ENCODE measurements at places on chromosomes 12 and 14.

- DNase-seq: no peak
Measured at GRCh38 chr12:75086091-75087038, 123.3 kb downstream of the KCNC2 start.

- DNase-seq: no peak
Measured at GRCh38 chr12:94445662-94446061, 14.0 kb downstream of the CEP83 start.

DNA sequence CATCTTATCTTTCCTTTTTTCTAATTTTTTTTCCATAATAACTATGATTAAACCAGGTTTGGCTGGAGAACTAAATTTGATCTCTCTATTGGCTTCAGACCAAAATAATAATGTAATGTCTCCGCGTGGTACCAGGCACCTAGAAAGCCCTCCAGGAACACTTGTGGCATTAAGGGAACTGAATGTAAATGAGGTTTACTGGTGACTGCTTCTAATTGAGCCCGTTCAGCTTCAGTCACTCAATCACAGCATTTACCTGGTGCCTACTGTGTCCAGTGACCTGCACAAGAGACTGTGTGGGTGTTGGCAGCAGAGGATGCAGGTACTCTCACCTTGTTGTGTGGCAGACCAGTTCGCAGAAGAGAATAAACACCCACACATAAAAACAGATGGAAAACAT, 302.5 kb downstream of the DPF3 start:
- DNase-seq: no peak

- DNase-seq: no peak
Measured at GRCh38 chr12:87336814-87337336, 692.3 kb downstream of the C12orf50 start.

DNA sequence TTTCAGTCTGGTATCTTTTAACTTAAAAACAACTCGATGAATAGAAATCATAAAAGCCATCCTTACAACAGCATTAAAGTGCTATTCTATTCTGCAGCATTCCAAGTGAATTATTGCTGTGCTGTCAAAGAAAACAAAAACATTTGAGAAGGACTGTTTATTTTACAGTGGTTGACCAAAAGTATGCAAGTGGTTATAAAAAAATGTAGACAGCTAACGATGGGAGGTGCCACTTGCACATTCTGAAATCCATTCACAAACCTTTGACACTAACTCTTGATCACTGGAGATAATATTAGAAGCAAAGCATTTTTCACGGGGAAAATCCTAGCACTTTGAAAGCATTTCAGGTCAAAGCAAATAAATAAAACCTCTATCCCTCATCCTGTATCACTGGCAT, 55.6 kb downstream of the HMGA2 start:
- DNase-seq: no peak

GRCh38 chr12:83271201-83271600, 584.5 kb downstream of the TMTC2 start:
- DNase-seq: no peak

DNA sequence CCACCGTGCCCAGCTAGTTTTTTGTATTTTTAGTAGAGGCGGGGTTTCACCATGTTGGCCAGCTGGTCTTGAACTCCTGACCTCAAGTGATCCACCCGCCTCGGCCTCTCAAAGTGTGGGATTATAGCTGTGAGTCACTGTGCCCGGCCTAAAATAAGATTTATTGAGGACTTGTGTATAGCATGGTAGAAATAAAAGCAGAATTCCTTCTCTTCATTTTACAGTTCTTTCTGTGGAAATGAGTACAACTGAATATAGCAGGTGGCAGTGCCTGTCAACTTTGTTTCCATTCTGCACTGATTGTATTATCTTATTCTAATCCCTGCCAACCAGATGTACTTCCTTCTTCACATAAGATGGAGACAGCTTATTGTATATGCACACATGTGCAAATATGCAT, 41.0 kb downstream of the DIP2B start:
- DNase-seq: no peak

- DNase-seq: no peak
Measured at GRCh38 chr12:52774629-52775250, 2.4 kb downstream of the KRT76 start.

GRCh38 chr14:38866461-38866860, 236.6 kb downstream of the SEC23A start:
- DNase-seq: no peak

DNA sequence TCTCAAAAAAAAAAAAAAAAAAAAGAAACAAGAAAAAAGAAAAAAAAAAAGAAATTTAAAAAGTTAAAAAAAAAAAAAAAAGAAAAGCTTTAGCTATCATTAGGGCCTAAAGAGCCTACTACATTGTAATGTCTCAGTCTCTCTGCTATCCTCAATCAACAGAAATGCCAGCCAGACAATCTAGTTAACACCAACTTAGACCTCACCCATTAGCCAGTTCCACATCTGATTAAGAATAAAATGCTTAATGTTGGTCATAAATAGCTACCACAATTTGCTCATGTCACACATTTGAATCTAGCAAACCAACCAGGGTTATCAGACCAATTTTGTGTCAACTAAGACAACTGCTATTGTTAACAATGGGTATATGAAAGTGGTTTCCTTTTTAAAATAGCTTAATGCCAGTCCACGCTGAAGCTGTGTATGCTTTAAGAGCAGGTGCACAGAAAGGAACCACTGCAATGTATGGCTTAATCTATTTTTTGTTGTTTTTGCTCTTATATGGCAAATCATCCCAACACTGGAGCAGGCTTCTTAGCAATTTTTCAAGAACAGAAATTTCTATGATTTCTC, 45.5 kb upstream of the SELPLG start:
- DNase-seq: no peak

DNA sequence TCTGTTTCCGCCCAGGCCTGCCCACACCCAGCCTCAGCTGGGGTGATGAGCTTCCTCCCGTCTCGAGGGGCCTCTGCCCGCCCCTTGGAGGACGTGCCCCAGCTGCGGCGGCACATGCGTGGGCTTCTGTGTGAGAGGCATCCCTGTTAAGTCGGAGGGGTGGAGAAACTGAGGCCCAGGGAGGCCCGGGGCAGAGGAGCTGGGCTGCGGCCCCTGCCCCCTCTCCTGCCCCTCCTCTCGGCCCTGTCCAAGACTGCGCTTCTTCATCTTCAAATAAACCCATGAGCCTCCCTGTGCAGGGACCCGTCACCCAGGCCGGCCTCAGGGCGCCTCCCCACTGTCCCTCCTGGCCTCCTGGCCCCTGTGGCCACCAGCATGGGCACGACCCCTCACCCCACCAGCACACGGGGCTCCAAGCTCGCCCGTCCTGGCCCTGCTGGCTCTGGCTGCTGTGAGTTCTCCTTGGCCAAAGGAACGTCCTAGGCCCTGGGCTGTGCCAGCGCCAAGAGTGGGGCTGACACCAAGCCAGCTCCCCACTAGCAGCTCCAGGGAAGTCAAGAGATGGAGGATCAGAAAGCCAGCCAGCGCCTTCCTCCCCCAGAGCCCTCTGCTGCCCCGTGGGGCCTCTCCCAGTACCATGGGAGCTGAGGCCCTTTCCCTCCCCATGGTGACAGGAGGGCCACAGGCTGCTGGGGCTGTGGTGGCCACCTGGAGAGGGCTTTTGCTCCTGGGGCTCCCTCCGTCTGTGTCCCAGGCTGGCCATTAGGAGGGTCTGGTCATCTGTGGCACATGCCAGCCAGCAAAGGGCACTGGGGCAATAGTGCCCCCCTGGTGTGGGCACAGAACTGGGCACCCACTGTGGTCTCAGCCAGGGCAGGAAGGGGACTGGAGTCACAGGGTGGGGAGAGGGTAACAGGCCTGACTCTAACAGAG, 180.4 kb downstream of the KIF26A start:
- no peak for DNase-seq

DNA sequence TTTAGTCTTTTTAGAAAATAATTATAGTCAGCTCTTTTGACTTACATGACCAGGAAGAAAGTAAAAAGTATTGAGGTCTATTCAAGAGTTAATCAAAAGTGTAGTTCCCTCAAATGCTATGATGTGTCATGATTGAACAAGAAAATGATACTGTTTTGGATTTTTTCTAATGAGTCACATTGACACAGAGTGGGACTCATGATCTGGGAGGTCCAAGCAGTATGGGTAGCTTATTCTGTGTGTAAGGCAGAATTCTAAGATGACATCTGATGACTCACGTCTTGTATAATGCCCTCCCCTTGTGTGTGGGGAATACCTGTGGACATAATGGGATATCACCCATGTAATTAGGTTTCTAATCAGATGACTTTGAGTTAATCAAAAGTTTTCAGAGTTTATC, 178.1 kb upstream of the DDHD1 start:
- DNase-seq: peak; percentile 40

DNA sequence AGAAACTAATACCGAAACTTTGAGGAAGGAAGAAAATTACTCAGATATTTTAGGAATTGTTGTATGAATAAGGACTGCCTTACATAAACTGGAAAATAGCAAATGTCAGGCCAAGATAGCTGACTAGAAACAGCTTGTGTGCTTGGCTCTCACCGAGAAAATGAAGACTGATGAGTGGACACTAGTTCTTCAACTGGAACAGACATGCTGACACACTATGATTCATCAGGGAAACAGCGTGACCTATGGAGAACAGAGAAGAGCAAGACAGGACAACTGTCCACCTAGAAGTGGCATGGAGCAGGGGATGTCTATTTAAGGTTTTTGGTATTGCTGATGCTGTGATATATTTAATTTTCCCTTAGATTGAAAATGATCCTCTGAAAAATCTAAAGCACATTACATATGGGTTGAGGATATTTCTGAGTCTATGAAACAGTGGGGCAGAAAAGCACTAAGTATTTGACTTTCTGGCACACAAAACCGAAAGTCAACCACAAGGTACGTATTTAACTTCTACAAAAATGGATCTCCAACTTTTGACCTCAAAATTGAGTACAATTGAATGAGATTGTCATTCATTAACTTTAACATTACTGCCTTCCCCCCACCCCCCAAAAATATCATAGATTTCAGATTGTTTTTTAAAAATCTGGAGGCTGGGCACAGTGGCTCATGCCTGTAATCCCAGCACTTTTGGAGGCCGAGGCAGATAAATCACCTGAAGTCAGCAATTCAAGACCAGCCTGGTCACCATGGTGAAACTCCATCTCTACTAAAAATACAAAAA, 863.2 kb downstream of the LRFN5 start:
- no peak for DNase-seq

- no peak for DNase-seq
Measured at GRCh38 chr12:62401631-62402030, 65.0 kb upstream of the MON2 start.

GRCh38 chr12:129941618-129942017, 37.8 kb upstream of the TMEM132D start:
- no peak for DNase-seq

DNA sequence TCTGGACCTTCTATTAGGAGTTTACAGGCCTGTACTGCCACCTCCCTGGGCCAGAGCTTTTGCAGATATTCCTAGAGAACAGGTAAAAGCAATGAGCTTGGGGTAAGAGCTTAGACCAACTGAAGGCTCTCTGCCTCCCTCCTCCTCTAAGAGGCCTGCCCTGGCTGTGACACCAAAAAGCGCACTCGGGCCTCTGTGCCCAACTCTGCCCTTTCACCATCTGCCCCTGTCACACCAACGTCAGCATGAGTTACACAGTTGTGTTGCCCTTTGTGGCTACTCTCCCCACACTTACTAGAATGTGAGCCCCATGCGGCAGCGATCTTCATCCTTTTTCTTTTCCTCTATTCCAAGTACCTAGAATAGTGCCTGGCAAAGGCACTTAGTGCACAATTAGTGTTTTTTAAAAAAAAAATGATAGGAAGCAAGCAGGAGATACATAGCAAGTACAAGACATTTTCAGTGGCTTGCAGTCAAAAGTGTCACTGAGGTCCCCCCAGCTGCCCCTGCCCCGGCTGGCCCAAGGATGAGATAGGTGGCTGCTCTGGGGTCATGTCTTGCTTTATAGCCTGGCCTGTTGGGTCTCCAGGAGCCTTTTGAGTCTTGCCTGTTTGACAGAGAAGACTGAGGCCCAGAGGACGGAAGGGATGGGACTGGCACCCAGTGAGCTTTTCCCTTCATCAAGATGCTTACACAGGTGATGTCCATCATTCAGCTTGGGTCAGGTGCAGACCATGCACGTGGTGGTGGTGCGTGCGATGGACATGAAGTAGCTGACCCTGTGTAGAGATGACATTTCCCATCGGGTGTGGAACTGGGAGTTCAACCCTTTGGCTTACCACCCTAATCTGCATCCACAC, 12.5 kb downstream of the CKB start:
- no peak for DNase-seq

GRCh38 chr12:90546511-90546910, 408.5 kb downstream of the CCER1 start:
- no peak for DNase-seq

DNA sequence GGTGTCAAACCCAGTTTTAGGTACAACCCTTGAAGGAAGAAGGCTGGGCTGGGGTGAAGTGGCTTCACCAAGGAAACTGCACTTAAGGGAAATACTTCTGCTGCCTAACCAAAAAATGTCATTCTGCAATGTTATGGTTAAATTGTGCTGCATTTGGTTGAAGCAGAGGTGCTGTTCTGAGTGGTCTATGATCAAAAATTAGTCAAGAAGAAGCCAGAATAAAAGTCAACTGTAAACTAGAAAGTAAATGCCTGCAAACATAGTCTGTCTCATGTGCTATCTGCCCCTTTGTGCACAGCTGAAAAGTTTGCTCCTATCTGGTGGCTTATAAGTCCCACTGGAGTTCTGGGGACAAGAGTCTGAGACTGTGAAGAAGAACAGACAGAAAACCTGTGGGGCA, 158.8 kb downstream of the C12orf42 start:
- DNase-seq: no peak

GRCh38 chr12:52834727-52835001, 553 bp upstream of the KRT79 start:
- DNase-seq: no peak

- no peak for DNase-seq
Measured at GRCh38 chr14:102164965-102165364, 25.3 kb downstream of the WDR20 start.

- no peak for DNase-seq
Measured at GRCh38 chr14:103436533-103436932, 51.3 kb downstream of the MARK3 start.

- DNase-seq: no peak
Measured at GRCh38 chr14:95374239-95374997, 54.7 kb upstream of the CLMN start.

DNA sequence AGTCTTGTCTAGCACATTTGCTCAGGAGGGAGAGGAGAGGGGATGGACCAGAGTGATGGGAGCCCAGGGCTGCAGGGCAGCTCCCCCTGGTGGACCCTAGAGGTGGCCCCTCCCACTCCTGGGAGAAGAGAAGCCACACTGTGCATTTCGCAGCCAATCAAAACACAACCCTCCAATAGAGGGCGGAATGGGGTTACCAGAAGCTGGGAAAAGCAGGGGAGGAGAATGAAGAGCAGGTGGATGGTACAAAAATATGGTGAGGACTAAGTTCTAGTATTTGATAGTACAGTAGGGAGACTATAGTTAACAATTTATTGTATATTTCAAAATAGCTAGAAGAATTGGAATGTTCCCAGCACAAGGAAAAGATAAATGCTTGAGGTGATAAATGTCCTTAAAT, 23.6 kb downstream of the VASH1 start:
- peak; percentile 88 for DNase-seq

- DNase-seq: peak; percentile 59
Measured at GRCh38 chr14:62179367-62180018, 417.3 kb downstream of the SNAPC1 start.

Data from kidney capillary endothelial cell (primary cell).